Bronchial epithelial cell (primary cell): ENCODE measurements at places on chromosomes 7 and 10. TPM values are rescaled to one million over a fixed set of nuclear protein-coding genes. Genes with fewer than 3 reads are reported as not detected.

Gene ANKRD22
- total RNA-seq, result 5.3 and 17.7 TPM in 2 replicates

Gene VAX1
- not detected in 2 replicates for total RNA-seq

Gene ALOX5
- 0.13 and 0.26 TPM in 2 replicates for total RNA-seq

Gene DDX21
- total RNA-seq, result 148 and 193 TPM in 2 replicates

Gene MASTL
- total RNA-seq, result 9.5 and 10.0 TPM in 2 replicates
